Skeletal muscle tissue (tissue), 5 donors: ENCODE measurements at places on chromosomes 7 and 10. TPM values are rescaled to one million over a fixed set of nuclear protein-coding genes. Genes with fewer than 3 reads are reported as not detected.

Gene FGF8
- total RNA-seq, result 0.52 TPM

Gene CYP2C18
- not detected for total RNA-seq

Gene BTRC
- 19.8 TPM for total RNA-seq

Gene PPP1R17
- total RNA-seq, result not detected

Gene CLRN3
- 0.52 TPM for total RNA-seq

Gene CDC123
- 84.5 TPM for total RNA-seq

Gene FKBP9
- total RNA-seq, result 176 TPM
